ENCODE measurements at places on chromosomes 3 and 15.

DNA sequence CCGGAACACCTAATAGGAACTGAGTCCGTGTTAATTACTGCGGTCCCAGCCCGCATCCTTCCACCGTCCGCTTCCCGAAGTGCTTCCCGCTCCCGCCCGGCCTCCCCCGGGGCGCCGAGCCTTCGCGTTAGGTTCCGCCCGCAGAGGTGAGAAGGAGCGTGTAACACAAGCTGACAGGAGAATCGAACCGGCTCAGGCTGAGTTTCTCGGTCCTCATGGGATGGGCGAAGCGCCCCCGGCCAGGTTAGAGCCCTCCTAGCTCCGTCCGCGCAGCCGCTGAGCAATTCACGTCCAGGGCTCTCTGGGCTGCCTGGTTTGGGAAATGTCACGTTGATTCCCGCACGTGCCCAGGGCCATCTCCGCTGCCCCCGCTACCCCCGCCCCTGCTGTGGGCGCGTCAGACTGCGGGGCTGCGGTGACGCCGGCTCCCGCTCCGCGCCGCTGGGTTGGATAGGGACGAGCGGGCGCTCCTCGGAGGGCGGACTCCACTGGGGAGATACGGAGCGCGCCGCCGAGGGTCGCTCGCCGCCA, 954 bp downstream of the CLDN11 start:
- DNase-seq = no peak

GRCh38 chr3:107142171-107142570, 235.1 kb upstream of the CCDC54 start:
- DNase-seq = no peak

DNA sequence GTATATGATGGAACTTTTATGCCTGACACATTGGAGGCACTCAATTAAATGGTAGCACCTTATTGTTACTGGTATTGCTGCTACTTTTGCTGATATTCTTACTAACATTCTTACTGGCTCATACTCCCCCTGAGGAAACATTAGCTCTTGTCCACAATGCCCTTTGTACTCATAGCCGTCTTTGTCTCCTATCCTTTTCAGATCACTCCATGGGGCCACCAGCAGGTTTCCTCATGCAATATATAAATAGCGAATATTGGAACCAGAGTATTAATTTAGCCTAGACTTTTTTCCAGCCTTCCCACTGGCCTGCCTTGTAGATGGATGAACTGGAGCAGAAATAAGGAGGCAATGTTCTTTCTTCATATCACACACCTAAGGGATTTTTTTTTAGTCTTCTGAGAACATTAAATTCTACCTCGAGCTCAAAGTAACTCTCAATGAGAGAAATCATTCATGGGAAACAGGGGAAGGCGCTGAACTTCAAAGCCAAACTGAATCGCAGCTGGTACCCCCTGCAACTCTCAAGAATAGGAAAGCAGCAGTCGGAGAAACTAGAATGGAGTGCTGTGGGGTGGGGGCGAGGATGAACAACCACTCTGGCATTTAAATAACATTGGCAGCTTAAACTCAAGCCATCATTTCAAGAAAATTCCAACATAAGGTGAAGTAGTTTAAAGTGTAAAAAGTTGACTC, 300.3 kb downstream of the TAFA4 start:
- no peak for DNase-seq

GRCh38 chr3:186070996-186071395, 37.9 kb downstream of the ETV5 start:
- no peak for DNase-seq

- DNase-seq = no peak
Measured at GRCh38 chr3:45626096-45626887, 31.7 kb downstream of the LIMD1 start.

DNA sequence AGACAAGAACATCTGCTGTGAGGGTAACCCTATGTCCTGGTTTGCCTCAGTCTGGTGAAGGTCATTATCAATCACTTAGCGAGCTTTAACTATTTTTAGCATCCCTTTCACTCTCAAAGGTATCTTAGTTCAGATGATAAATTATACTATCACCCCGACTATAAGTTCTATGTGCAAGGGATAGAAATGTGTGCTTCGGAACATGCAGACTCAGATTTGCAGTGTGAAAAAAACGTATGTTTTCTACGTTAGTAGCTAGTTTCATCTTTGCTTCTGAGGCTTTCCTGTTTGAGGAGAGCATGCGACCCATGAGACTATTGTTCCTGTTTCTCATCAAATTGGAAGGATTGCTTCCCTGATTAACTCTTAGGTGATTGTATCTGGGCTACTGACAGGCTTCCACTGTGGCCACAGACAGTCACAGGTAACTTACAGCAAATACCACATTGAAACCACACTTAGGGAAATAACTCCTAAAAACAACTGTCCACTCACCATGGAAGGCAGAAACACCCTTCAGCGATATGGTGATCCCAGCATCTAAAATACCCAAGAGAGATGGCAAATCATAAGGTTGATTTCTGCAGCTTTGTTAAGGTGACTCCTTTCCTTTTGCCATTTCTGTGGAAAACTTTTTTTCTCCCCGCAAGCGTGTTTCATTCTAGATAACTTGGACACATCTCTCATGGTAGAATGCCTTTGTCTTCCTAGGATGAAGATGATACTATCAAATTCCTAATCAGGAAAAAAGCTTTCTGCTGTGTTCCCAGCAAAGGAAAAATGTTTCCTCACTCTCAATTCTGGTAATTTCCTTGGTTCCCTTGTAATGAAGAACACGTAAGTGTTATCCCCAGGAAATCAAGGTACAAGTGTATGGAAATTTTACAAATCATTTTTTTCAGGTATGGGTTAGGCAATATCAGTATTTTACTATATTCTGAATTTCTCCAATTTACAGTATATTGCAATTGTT, 5.2 kb downstream of the GCSAM start:
- DNase-seq = no peak

DNA sequence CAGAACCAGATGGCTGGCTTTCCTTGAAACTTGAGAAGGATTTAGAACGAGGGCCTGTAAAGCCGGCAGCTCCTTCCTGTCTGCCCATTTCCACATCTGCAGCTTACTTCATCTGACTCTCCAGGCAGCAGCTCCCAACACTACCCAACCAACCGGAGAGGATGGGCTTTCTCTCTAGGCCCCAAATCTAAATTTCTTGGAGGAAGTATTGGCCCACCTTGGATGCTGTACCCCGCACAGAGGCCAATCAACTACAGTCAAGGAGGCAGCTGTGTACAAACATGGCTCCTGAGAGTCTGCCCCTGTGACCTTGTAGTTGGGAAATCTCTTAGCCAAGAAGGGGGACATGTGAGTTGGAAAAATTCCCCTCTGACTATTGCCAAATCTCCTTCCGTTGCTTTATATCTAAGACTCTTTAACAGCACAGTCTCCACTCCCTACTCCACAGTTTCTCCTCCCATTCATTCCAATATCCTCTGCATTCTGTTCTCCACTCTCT, 8.0 kb upstream of the ACAP2 start:
- DNase-seq = no peak

DNA sequence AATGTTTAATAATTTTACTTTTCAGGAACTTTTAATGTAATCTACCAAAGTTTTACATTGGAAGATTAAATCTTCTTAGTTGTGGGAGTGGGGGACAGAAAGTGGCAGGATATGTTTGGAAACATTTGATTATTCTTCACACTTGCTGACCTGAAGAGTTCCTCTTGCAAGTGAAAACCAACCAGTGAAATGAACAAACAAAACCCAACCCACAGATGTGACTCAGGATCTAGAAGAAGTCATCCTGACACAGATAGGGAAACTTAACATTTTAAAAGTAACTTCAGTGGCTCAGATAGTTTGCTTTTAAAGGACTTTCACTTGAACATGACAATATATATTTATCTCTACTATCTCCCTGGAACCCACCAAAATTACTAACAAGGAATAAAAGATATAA, 55.4 kb downstream of the ASTE1 start:
- no peak for DNase-seq

DNA sequence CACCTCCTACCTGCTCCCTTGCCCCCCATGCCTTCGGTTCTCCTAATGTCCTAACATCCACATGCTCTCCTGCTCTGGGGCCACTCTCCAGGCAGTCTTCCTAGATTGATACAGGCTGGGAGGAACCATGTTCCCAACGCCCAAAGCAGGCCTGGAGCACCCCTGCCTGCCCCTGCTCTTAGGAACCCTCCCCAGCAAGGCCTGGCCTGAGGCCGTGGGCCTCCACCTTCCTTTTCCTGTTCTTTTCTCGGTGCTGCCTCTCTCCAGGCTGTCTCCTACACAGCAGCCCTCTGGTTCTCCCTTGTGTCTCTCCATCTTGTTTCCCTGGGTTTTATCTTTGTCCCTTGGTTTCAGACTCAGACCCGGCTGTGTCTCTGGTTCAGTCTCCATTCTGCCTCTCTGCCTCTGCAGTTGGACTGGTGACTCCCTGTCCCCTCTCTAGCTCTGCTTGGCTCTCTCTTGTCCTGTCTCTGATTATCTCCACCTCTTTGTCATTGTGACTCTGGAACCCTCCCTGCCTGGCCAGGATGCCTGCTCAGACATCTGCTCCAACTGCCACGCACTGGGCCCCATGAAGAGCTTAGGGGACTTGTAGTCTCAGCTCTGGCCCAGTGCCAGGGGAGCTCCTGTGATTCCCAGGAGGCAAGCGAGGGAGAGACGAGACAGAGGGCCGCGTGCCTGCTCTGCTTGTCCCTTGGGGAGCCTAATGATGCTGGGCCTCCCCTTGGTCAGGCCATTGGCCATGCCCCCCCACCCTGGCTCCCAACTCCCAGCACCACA, 26.0 kb upstream of the RPL29 start:
- no peak for DNase-seq

DNA sequence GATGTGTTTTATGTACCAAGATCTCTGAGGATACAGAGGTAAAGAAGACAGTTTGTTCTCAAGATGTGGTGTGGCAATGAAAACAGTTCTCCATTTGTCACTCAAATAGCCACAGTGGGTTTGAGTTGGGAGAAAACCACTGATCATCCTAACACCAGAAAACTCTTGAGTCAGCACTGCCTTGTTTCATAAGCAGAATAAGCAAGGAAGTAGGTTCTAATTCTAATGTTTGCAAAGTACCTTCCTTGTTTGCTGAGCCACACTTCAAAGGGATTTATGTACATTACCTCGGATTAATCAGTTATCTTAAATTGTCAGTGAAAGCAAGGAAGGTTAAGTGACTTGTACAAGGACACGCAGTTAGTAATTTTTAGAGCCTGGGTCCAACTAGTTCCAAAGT, 107.8 kb upstream of the BOC start:
- no peak for DNase-seq

GRCh38 chr3:143439817-143440216, 320.2 kb downstream of the CHST2 start:
- DNase-seq = no peak

- no peak for DNase-seq
Measured at GRCh38 chr3:181613813-181614212, 97.9 kb upstream of the SOX2 start.

DNA sequence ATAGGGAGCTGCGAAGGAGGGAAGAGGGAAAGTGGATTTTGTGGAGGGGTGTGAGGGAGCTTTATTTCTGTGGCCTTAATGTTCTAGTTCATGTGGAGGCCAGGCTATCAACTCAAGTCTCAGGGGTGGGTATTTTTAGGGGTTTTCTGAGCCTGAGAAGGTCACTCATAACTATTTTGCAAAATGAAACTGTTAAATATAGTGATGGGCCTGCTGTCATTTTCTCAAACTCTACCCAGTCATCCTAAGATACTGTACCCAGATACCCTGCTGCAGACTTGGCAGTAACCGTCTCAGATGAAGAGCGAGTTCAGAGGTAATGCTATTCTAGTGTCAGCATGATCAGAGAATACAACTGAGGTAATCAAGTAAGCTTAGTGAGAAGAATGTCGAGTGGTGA, 545.0 kb upstream of the TBL1XR1 start:
- no peak for DNase-seq

GRCh38 chr3:139732729-139733128, 55.0 kb upstream of the NMNAT3 start:
- DNase-seq = no peak

GRCh38 chr3:183430325-183430957, 2.0 kb upstream of the MCF2L2 start:
- DNase-seq = no peak

- DNase-seq = no peak
Measured at GRCh38 chr3:16211176-16211904, 36.9 kb downstream of the GALNT15 start.

DNA sequence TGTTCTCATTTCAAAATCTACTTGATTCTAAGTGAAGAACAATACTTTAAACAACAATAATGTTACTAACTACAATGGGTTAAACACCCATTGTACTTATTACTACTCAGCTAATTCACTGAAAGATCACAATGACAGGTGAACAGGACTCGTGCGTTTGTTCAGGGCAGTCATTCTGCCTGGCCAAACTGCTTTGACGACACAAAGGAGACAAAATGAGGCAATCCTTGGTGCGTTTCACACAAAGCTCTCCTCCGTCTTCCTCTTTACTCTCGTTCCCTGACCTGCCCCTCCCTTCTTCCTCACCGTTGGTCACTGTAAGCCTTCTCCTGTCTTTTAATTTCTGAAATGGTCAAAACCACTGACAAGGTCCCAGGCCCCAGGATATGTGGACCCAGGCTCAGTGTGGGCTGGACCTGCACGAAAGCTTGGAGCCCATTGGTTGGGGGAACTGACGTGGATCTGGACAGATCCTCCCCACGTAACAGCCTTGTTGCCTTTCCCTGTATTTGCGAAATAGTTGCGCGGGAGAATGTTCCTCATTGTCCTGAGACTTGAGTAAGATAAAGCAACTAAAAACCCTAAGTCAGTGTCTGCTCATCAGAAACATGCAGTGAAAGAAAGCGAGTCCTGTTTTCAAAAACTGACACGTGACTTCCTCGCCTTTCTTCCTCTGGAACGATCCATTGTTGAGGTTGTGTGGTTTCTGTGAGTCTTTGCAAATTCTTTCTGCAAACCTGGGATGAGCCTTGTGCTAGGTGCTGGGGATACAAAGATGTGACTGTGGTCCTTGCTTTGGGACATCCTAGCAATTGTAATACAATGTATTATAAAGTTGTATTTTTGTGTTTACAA, 147.1 kb upstream of the RGMA start:
- no peak for DNase-seq

DNA sequence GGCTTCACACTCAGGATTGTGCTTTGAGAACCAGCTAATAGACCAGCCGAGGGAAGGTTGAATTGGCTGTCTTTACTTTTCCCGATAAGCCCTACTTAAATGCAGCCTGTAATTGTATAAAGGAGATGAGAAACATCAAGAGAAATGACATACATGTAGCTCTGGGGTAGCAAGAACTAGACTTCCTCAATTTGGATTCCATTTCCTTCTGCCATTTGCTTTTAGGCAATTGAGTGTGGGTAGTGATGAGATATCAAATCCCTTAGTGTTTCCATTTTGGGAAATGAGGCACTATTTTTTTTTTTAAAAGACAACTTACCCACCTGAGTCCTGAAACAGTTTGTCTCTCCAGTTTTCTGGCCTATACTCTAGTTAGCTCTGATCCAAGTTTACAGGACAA, 2.2 kb downstream of the INAFM2 start:
- DNase-seq = no peak

DNA sequence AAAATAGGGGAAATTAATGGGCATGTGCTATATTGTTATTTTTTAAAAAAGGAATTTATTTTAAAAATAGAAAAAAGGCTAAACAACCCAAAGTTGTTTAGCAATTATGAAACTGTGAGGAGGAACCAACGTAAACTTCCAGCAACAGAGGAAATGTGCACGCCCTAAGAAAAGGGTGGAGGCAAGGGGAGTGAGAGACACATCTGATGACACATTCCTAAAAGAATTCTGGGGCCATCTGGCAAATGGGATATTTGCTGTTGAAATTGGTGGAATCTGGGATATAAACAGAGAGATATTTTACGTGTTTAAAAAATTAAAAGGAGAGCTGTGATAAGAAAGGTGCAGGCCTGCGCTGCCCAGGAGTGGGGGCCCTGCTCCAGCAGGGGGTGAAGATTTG, 50.8 kb upstream of the MUC13 start:
- no peak for DNase-seq

GRCh38 chr15:71780115-71780976, 30.0 kb upstream of the NR2E3 start:
- DNase-seq = no peak

All from stimulated activated CD4-positive, alpha-beta T cell treated with anti-CD3 and anti-CD28 coated beads, Interleukin-1b, Interleukin-23, amount 100 ng/mL, for 1 hour (primary cell).